Right cardiac atrium (tissue), 5 donors: ENCODE measurements at places on chromosomes 1 and 21. TPM values are rescaled to one million over a fixed set of nuclear protein-coding genes. Genes with fewer than 3 reads are reported as not detected.

GRCh38 chr1:56903778-56904177 lies 49.2 kb downstream of the C8A start:
- DNase-seq, result no peak

DNA sequence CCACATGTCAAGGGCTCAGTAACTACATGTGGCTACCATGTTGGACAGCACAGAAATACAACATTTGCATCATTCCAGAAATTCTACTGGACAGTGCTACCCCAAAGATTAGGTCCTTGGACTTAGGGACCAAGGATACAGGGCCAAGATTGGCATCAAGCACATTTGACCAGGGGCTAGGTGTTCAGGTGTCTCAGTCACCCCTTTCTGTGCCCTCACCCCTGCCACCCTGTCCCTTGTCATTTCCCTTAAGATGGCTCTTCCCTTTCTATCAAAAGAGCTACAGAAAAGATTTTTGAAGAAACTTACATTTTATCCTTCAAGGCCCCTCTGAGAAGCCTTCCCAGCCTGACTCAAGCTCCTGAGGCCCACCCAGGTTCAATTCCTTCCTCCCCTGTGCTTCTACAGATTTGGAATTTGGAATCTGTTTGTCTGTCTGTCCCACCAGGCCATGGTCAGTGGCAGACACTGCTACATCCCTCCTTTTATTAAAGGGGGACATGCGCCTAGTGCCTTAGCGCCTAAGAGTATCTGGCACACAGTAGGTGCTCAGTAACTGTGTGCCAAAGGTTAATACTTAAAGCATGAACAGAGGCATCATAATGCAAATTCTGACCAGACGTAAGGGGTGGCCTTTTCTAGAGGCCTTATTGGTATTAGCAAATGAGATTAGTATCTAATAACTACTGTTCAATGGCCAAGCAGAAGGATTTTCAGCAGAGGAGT lies 21.4 kb downstream of the CSF1 start:
- DNase-seq, result no peak

Gene CNR2
- total RNA-seq, result not detected

DNA sequence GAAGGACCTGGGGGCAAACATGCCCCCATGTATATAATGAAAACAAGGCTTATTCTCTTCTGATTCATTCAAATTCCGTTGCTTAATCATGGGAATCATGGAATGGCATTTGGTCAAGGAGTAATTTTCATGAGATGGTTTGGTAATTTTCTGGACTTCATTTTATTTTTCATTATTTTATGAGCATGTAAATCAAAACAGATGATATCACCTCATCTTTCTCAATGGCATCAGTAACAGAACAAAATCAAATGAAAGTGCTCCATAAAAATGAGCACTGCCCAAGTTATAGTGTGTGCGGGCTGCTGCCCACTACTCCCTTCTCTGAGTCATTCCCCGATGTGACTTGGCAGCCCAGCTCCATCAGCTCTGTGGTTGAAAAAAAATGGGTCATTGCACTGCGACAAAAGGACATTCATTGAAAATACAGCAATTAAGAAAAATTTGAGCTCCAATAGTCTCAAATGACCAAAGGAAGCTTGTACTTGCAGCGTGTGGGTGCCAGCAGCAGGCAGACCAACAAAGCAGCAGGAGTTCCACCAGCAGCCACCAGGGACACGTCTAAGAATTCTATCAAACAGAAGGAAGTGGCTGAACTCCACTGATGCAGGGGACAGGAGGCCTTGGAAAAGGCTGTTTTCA lies 84.3 kb upstream of the VAV3 start:
- DNase-seq, result peak; percentile 76

Gene ZNF670
- total RNA-seq, result 1.8 TPM

Gene SERPINC1
- total RNA-seq, result 0.18 TPM

GRCh38 chr1:243269461-243269801 lies 13.6 kb downstream of the SDCCAG8 start:
- DNase-seq, result no peak

DNA sequence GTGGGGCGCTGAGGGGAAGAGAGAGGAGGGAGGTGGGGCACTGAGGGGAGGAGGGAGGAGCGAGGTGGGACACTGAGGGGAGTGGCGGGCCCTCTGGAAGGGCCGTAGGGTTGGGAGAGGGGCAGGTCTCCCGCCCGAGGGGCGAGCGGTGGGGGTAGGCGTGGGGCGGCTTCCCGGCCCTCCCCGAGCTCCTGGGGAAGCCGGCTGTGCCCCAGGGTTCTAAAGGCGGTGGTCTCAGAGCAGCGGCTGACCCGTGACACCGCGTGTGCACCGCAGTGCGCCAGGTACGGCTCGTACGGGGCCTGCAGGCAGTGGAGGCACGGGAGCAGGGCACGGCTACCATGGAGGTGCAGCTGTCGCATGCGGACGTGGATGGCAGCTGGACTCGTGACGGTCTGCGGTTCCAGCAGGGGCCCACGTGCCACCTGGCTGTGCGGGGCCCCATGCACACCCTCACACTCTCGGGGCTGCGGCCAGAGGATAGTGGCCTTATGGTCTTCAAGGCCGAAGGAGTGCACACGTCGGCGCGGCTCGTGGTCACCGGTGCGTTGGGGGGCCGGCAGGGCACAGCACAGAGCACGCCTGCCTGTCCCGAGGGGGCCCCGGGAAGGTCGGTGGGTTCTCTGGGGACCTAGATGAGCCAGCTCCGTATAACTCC lies 68.5 kb downstream of the OBSCN start:
- no peak for DNase-seq

DNA sequence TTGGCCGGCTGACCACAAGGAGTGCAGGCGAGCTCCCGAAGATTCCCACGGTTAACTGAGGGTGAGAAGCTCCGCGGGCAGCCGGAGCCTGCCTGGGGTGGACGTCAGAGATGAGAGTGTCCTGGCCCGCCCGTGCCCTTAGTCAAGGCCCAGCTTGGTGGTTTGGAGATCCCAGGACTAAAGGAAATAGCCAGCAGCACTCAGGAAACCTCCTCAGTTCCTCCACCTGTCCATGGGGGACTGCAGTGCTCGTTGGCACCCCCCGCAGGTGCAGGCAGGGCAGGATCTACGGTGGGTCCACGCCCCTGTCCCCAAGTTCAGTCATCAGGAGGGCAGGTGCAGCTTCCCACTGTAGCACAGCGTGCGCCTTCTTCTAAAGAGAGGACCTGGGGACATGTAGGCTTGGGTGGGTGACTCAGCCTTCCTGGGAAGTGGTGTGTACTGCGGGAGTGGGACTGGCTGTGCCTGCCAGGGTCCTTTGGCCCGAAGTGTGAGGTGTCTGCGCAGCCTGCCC lies 32.5 kb downstream of the SLX9 start:
- no peak for DNase-seq

DNA sequence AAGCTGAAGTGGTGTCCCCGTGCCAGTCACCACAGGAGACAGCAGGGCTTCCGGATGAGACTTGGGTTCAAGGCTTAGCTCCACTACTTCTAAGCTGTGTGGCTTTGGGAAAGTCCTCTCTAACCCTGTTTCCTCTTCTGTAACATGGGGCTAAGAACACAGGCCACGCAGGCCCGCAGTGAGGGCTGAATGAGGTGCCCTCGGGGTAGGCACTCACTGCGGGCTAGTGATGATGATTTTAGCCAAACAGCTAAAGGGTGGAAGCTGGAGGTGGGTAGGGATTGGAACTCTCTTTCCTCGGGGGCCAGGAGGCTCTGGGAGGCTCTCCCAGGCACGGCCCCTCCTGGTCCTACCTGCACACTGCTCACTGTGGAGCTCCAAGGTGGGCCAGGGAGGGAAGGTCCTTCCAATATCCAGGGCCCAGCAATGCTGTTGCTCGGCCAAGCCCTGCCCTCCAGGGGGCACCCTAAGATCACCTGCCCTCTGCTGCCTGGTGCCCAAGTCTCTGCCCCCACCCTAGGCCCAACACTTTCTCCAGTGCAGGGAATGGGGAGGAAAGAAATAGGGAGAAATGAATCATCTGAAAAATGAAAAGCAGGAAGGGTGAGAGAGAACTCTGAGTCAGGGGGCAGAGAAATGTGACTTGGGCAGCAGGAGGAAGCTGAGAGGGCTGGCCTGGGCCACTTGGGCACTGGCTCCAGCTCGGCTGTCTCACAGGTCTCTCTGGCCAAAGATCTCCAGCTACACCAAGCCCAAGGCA lies 19.2 kb upstream of the EVA1B start:
- peak; percentile 77 for DNase-seq

Gene GRHL3
- total RNA-seq, result 1.7 TPM

DNA sequence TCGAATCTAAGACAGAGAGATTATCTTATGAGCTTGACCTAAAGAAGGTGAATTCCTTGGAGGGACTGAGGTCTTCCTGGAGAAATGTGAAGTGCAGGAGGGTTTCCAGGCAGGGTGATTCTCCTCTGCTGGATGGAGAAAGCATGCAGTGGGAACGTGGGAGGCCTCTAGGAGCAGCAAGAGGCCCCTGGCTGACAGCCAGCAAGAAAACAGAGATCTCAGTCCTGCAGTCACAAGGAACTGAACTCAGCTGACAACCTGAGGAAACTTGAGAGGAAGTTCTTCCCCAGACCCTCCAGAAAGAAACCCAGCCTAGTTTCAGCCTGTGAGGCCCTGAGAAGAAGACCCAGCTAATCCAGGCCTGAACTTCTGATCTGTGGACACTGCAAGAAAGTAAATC lies 345.9 kb downstream of the FAM72C start:
- no peak for DNase-seq

GRCh38 chr1:220272047-220272840 lies at the start of gene RAB3GAP2:
TSS of gene RAB3GAP2 (minus strand) at chr1:220272453. CDS start at chr1:220272337, 116 bp downstream.
- peak; percentile 97 for DNase-seq

DNA sequence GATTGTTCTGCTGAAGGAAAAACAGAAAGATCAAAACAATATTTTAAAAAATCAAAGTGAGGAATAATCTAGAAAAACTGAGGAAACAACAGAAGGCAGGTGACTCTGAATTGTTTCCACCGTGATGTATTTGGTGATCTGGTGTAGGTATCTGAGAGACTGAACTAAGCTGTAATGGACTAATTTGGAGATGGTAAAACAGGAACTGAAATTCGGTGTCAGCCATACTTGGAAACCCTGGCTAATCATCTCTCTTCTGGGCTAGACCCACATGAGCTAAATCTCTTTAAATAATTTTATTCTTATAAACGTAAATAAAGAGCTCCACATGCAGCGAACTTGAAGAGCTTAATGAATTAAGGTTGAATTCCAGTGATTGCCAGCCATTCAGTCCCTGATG lies 1226.1 kb downstream of the NCAM2 start:
- DNase-seq, result no peak

Gene ZMYND12
- 0.56 TPM for total RNA-seq

Gene CD1D
- 1.6 TPM for total RNA-seq

GRCh38 chr1:58741678-58742553 lies 41.9 kb downstream of the JUN start:
- DNase-seq, result no peak

- DNase-seq, result peak; percentile 75
Observed at GRCh38 chr1:91754816-91755580, 131.0 kb downstream of the TGFBR3 start.

GRCh38 chr1:192311281-192311680 lies 5.5 kb upstream of the RGS21 start:
- no peak for DNase-seq

- DNase-seq, result no peak
Observed at GRCh38 chr1:119702384-119702783, 9.3 kb upstream of the PHGDH start.

GRCh38 chr1:209421186-209421585 lies 162.3 kb upstream of the CAMK1G start:
- no peak for DNase-seq

Gene PRDM2
- 40.5 TPM for total RNA-seq

GRCh38 chr1:6003568-6004411 lies 11.6 kb upstream of the NPHP4 start:
- peak; percentile 27 for DNase-seq

Gene LRRC8C
- total RNA-seq, result 7.9 TPM

DNA sequence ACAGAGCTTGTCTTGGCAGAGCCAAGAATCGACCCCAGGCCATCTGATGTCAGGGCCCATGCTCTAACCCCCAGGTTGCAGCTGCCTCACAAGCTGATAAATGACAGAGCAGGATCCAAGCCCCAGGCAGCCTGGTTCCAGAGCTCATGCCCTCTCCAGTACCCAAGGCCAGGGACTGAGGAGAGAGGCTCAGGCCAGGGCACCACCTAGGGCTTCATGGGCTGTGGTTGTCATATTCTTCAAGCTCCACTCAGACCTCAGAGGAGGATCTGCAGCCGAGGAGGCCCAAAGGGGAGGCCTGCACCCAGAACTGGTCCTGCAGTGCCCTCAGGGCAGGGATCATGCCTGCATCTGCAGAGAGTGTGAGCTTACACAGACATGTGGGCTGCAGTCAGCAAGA lies 301.1 kb downstream of the MATN1 start:
- no peak for DNase-seq

- no peak for DNase-seq
Observed at GRCh38 chr1:10597492-10598388, 123.0 kb downstream of the PEX14 start.

- no peak for DNase-seq
Observed at GRCh38 chr21:14121719-14122118, 89.0 kb downstream of the LIPI start.
